ENCODE measurements at places on chromosomes 7 and 10.

DNA sequence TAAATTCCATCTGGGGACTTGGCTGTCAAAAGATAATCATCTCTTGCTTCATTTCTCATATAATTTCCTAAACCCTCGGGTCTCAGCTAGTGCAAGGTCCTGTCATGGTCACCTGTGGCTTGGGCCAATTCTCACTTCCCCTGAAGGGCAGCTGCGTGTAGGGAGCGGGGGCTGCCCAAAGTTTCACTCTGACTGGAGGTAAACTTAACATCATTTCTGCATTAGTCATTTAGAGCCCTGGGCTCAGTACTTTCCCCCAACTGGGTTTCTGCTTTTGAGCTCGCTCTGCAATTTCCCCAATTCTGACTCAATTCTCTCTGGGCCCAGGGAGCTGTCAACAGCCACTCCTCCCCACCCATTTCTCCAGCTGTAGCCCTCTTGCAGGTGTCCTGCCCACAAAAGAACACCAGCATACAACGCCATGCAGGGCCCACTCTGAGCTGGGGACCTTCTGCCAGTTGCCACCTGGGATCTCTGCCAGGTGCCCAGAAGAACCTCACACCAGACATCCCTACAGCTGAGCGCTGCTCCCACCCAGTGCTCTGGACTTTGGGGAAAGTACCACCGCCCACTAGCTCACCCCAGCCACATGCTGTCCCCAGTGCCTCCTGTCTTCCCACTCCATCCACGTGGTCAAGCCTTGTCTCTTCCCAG is 37.9 kb downstream of the VOPP1 start:
- peak; percentile 67 for DNase-seq

GRCh38 chr10:126734967-126735366 is 64.5 kb upstream of the C10orf90 start:
- DNase-seq, result no peak

DNA sequence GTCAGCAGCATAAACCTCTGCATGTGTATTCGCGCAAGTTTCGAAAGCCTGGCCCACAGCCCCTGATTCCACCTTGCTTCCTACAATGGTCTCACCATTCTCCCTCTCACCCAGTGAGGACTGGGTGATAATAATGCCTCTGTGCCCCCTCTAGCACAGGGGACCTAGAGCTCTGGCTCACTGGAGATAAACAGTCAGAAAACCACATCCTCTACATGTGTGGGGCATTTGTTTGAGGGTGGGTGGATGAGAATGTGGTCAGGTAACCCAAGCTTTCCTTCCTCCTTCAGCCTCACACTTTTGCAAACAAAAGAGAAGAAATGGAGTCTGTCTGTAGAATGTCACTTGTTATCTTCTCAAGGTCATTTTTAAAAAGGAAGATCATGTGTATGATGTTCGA is 373.5 kb downstream of the KCNMA1 start:
- no peak for DNase-seq

GRCh38 chr10:93420944-93421825 is 60.9 kb downstream of the MYOF start:
- no peak for DNase-seq

DNA sequence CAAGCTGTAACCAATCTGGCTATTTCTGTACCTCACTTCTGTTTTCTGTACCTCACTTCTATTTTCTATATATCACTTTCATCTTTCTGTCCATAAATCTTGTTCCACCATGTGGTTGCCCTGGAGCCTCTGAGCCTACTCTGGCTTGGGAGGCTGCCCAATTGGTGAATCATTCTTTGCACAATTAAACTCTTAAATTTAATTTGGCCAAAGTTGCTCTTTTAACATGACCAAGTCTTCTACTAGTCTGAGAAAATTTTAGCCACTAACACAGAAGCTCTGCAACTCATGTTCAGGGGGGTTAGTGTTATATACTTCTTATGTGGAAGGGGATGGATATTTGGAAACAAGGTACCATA is 503.5 kb downstream of the KIF20B start:
- DNase-seq, result no peak

DNA sequence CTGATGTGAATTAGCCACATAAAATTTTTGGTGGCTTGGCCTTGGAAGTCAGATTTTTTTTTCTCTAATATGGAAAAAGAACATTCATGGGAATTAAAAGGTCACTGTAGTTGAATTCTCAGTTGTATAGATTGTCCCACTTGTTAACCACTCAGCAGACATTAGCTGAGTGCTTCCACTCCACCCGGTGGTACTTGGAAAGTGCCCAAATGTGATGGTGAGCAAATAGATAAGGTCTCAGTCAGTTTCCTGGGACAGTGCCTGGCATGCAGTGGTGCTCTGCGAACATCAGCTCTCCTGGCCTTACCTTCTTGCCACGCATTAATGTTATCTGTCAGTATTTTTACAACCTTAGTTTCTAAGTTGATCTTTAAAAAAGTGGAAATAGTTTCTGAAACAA is 1.4 kb downstream of the ATP5F1C start:
- no peak for DNase-seq

DNA sequence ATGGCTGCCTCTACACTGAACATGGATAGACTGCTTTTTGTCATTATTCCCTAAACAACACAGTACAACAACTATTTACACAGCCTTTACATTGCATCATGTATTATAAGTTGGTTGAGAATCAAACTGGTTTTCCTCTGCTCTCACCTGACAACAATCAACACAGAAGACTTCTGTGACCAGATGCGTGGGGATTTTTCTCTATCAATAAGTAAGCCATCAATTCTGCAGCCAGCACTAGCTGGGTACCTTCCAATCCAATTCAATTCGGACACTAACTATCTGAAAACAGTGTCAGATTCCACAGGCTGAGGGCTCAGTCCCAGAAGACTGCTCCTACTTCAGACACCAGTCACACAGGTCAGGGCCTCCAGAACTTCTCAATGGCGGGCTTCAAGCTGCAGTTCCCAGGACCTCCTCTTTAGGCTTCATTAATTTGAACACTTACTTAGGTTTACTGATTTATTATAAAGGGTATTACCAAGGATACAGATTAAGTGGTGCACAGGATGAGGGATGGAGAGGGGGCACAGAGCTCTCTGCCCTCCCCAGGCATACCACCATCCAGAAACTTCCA is 36.4 kb upstream of the ASL start:
- no peak for DNase-seq

Data from stimulated activated CD4-positive, alpha-beta T cell treated with anti-CD3 and anti-CD28 coated beads, Interleukin-15, amount 100 ng/mL, for 48 hours (primary cell).